Right cardiac atrium (tissue), 5 donors: ENCODE measurements at places on chromosomes 13 and 19. TPM values are rescaled to one million over a fixed set of nuclear protein-coding genes. Genes with fewer than 3 reads are reported as not detected.

ZNF565 gene
- total RNA-seq: 4.7 TPM

SERTAD3 gene
- total RNA-seq: 48.2 TPM

DMRTC2 gene
- not detected for total RNA-seq

SHC2 gene
- total RNA-seq: 17.5 TPM

ZNF552 gene
- 3.3 TPM for total RNA-seq

ANGPTL8 gene
- total RNA-seq: 0.84 TPM
